ENCODE measurements at places on chromosomes 5 and 9. TPM values are rescaled to one million over a fixed set of nuclear protein-coding genes. Genes with fewer than 3 reads are reported as not detected.

The CYLC2 gene
- not detected for total RNA-seq

The FAT2 gene
- not detected for total RNA-seq

The SH2D3C gene
- total RNA-seq, result 4.7 TPM

- DNase-seq, result no peak
Measured at GRCh38 chr5:107735558-107735957, 64.8 kb upstream of the EFNA5 start.

GRCh38 chr9:131120620-131121228, 4.7 kb upstream of the NUP214 start:
- no peak for DNase-seq

The PKD2L2 gene
- not detected for total RNA-seq

DNA sequence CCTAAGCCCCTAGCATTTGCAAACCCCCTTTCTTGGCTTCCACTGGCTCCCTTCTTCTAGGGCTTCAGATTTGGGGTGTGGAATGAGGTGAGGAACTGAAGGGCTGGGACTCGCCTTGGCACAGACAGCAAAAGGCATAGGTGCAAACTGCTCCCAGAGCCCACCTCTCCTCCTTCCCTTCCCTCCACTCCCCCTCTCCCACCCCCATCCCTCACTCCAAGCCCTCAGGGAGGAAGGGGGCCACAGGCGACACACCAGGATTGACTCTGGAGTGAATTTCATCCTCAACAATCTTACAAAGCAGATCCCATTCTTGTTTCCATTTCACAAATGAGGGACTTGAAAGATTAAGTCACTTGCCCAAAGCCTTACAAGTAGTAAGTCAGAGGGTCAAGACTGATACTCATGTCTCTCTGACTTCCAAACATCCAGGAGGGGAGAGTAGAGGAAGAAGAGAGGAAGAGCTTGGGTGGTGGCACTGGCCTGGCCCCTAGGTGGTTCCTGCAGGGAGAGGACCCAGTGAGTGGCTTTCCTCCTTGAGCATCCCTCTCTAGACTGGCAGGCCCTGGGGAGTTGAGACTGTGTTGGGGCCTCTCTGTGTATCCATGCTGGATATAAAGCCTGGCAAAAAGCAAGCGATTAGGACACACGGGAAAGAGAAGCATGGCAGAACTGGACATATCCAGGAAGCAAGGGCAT, 193.1 kb downstream of the GABBR2 start:
- no peak for DNase-seq

DNA sequence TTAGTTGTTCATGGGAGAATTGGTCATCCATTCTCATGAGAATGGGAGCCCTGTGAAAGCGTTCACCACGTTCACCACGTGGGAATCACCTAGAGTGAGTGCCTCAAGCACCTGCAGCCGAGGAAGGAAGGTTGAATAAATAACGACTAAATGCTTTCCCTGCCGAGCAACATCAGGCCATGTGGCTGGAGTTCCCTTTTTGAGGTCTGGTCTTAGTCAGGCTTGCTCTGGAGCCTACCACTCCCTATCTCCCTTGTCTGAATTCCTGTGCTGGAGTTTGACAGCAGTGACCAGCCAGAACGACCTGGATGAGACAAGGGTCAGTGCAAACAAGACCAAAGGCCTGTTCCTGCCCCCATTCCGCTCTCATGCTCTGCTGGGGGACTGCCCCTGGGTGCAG, 28.5 kb downstream of the KCNMB1 start:
- DNase-seq, result no peak

GRCh38 chr9:84501587-84501986, 161.0 kb upstream of the SLC28A3 start:
- DNase-seq, result no peak

DNA sequence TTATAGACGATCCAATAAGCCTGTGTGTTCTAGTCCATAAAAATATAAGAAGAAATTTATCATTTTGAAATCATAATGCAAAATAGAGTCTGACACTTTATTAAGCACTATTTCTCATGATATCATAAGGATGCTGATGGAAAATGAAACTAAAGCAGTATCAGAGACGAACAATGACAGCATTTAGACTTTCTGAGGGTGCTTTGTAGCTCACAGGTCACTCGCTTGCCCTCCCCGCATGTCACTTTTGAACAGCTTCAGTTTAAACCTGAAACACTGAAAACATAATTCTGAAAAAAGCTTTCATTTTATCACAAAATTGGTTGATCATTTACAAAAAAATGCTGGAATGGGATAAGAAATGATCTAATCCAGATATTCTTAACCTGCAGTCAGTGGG, 247.1 kb downstream of the EBF1 start:
- DNase-seq, result no peak

DNA sequence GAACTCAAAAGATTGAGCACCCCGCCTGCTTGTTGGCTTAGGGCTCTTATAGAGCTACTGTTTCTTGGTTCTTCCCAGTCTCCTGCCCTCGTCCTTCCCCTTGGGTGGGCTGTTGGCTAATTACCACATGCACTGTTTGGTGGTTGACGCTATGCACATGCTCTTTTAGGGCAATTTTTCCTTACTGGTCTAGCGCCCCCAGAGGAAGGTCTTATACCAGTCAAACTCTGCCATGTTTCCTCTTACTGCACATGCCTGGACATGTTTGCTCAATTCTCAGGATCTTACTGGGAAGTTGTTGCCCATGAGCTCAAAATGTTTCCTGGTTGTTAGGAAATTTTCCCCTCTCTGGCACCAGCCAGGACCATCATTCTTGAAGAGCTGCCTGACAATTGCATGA, 101.9 kb downstream of the SLC28A3 start:
- DNase-seq, result no peak

The TMEM174 gene
- not detected for total RNA-seq

The SH3PXD2B gene
- 28.7 TPM for total RNA-seq

The NEUROG1 gene
- not detected for total RNA-seq

The TMEM38B gene
- 19.3 TPM for total RNA-seq

DNA sequence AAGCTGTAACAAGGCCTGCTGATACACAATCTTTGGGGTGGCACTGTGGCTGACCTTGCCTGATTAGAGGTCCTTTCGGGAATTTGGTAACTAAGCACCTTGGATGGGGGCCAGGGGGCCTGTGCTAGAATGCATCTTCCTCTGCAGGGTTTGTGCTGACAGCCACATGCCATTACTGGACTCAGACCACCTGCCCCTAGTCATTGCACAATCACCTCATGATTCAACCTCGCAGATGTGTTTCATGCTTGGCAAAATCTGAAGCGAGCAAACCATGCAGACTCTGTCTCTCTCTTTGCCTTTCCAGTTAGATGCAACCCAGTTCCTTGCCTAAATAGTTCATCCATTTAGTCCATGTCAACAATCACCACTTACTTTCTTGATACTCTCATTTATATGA, 96.5 kb upstream of the ERCC6L2 start:
- DNase-seq, result no peak

GRCh38 chr5:93150311-93151012, 430.6 kb downstream of the NR2F1-AS1 start:
- no peak for DNase-seq

DNA sequence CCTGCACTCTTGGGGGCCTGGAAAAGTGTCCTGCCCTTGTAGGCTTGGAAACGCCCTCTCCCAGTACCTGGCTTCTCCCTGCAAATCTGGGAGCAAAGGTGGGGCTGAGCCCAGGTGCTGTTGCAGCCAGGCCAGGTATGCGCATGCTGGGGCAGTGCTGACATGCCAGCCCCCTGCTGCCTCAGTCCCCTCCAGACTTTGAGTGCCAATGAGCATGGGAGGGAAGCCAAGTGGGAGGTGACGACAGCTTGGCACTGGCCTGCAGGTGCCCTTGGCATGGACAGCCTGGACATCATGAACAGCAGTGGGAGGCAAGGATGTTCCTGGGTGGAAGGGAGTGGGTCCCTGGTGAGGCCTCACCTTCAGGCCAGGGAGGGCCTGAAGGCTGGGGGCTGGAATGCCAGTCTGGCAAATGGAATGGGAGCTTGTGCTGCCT, 1494.4 kb upstream of the NUDT12 start:
- no peak for DNase-seq
